Stimulated activated CD8-positive, alpha-beta memory T cell treated with anti-CD3 and anti-CD28 coated beads, Interleukin-4, amount 100 ng/mL, for 1 hour (primary cell): ENCODE measurements at places on chromosomes 3 and 15.

- no peak for DNase-seq
These were observed at the start of gene FAM174B for GRCh38 chr15:92655178-92655995. Gene FAM174B (minus strand): TSS chr15:92655775.

DNA sequence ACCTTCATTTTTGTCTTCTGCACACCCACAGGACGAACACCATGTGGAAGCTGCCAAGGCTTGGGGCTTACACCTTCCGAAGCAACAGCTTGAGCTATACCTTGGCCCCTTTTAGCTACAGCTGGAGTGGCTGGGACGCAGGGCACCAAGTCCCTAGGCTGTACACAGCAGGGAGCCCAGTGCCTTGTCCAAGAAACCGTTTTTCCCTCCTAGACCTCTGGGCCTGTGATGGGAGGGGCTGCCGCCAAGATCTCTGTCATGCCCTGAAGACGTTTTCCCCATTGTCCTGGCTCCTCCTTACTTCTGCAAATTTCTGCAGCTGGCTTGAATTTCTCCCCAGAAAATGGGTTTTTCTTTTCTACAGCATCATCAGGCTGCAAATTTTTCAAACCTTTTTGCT lies 7.8 kb downstream of the CNTN4 start:
- DNase-seq, result no peak

DNA sequence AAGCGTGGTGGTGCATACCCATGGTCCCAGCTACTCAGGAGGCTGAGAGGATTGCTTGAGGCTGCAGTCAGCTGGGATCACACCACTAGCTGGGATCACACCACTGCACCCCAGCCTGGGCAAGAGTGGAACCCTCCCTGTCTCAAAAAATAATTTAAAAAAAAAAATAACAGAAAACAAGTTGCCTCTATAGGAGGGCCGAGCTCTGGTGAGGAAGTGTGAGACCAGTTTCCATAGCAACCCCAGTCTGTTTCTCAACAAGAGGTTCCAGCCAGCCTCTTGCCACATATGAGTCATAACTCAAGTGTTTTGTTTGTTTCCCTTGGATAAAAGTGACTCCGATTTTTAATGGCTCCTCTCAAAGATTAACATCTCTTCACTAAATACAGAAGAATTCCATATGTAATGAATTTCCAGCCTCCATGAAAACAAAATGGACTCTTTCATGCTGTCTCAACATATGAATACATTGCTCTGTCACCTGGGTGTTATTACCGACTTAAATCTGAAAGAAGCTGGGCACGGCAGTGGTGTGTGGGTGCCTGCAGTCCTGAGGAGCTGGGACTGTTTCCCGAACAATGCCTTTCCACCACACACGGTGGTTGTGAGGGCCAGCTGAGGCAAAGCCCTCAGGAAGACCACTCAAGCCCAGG lies 19.7 kb downstream of the TMEM43 start:
- DNase-seq, result peak; percentile 32

DNA sequence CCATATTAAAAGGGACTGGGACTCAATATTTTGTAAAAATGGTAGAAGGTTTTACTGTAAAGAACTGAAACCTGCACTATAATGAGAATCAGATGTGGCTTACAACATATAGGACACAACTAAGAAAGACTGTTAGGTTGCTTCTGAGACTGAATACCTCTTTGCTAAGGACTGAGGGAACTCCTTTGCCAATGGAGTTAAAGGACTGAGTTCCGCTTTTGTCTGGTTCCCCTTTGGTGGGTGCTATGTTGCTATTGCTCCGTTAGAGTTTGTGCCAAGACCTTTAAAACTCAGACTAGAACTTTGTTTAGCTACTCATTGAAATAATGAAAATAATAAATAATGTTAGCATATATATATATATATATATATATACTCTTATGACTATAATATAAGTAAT lies 147.8 kb upstream of the KCNMB2 start:
- no peak for DNase-seq

DNA sequence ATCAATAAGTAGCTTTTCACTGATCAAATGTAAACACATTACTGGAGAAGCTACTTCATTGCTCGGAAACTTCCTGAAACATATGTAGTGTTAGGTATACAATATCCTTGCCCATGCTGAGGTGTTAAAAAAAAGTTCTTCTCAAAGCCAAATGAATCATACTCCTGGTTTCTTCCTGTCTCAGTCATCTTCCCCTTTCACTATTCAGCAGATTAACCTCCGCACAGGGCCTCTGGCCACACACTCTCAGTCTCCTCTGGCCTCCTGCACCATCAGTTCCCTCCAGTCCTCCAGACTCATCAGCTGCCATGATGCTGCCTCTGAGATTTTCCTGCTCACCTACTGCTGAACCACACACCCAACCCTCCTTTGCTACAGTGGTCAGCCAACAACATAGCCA lies 70.5 kb upstream of the BOC start:
- no peak for DNase-seq

DNA sequence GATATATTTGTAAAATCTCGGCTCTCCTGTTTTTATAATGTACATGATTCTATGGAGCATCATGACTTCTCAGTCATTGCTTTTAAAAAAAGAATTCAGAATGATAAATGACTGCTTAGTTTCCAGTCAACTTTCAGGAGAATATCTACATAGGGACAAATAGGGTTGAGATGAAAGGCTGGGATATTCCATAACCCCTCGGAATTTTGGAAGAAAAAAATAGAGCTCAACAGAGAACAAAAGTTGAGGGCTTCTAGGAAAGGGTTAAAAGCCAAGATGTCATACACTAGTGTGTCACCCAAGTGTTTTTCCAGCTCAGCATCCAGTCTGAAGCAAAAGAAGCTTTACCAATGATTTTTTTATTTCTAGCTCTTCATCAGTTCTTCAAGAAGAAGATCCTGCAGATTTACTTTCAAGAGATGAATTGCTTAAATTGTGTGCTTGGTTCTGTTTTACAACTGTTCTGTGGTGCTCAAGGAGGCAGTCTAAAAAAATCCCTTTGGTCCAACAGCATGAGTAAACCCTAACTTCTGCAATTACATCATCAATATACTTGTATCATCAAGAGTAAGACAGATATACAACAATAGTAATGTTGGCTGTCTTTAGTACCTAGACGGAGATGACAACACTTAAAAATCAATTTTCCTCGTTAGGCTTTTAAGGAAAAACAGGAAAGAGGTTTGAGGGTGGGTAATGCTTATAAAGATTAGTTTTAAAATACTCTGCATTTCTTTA lies 979 bp downstream of the UNC13C start:
- no peak for DNase-seq

DNA sequence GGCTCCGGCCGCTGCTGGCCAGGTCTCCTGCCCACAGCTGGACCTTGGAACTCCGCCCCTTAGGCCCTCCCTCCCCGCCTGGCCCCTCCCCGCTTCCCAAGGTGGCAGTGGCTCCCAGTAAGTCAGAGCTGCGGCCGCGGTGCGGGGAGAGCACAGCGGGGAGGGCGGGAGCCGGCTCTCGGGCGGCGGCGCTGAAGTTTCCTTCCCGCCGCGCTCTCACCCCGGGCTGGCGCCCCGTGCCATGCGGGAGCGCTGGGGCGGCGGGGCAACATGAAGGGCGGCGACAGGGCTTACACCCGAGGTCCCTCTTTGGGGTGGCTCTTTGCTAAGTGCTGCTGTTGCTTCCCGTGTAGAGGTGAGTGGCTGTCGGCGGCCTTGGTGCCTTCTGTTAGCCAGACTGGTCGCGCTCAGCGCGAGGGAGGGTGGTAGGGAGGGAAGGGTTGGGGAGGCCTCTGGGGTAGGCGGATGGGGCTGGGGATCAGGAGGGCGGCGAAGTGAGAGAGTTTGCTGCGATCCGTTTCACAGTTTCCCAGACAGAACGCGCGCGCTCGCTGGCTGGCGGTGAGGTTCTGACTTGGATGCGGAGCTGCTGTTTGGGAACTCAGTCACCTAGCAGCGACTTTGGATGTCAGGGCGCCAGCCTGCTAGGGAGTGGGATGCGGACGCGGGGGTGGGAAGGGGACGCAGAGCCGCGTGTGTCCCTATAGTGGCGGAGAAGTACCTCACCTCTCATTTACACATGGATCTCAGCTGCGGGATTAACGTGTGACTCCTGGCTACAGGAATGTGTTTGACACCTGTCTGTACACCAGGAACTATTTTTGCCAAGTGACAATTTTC lies 145.5 kb upstream of the UMPS start:
- no peak for DNase-seq

- DNase-seq, result no peak
These were observed 210.2 kb downstream of the XXYLT1 start for GRCh38 chr3:195060531-195061291.

- DNase-seq, result no peak
These were observed 1.0 kb upstream of the RBPMS2 start for GRCh38 chr15:64776402-64776786.
